Endothelial cell of umbilical vein (primary cell): ENCODE measurements at places on chromosomes 1 and 21. TPM values are rescaled to one million over a fixed set of nuclear protein-coding genes. Genes with fewer than 3 reads are reported as not detected.

DNA sequence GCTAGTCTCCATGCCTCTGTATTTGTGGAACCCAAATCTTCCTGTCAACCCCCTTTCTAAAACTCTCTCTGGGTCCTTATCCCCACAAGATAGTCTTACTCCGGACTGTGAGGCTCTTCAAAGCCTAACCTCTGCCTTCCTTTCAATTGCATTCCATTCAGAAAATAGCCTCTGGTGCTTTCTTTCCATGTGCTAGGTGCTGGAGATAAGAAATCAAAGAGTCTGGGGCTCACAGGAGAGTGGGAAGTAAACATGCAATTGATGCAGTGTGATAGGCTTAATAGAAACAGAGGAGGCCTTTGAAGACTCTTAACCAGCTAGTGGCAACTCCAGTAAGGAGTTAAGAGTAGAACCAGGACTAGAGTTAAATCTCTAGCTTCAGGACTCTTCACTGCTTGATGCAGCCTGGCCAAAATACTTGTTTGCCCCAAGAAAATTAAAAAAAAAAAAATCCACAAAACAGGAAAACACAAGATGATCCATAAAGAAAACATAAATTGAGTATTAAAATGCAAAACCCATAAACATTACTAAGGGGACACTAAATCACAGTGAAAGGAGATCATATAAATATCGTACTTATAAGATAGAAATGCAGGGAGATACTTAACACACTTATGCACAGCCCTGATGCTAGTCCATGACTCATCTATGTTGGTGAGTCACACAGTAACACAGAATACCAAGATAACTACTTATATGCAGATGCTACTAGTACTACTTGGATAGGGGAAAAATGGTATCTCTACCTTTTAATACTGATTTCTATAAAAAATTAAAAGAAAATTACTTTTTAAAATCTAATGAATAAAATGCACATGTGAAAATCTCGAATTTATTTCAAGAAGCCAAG lies 341.5 kb downstream of the KCNH1 start:
- no peak for DNase-seq

- peak; percentile 67 for DNase-seq
These were observed 112.2 kb downstream of the NR5A2 start for GRCh38 chr1:200139661-200140250.

GRCh38 chr1:3393024-3393986 lies 61.2 kb upstream of the ARHGEF16 start:
- DNase-seq, result no peak

DNA sequence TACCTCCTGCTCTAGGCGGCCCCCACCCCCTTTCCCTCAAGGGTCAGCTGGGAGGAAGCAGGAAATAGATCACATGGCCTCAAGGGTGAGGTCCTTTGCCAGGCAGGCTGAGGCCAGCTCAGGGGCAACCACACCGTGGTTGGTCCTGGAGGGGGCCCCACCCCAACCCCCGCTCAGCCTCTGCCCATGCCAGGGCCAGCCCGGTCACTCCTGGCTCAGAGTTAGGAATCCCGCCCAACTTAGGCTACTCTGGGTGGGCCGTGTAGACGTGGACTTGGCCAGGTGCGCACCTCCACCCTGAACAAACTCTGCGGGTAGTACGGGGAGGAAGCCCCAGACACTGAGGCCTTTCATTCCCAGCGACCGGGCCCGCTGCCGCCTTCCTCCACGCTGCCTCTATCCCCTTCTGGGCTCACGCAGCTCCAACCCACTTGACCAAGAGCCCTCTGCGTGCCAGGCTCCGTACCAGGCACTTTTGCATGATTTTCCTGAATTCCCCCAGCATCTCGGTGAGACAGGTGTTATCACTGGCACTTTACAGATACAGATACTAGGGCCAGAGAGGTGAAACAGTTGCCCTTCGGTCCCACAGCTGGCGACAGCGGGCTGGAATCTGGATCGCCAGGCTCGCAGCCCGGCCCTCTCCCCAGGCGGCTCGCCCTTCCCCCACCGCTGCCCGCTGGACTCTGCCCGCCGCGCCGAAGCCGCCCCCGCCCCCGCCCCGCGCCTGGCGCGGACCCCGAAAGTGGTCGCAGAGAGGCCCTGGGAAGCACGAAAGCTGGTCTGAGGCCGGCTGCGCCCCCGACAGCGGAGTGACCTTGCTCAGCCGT lies 769 bp downstream of the GALE start:
- DNase-seq, result peak; percentile 85

GRCh38 chr1:78649628-78650027 lies at the start of gene IFI44:
Gene IFI44, plus strand, starts transcription at chr1:78649831. Its CDS starts 365 bp downstream, at chr1:78650196.
- peak; percentile 93 for DNase-seq

- no peak for DNase-seq
These were observed 7.6 kb downstream of the PABPC4 start for GRCh38 chr1:39569034-39569433.

GRCh38 chr1:18470671-18471355 lies 9.9 kb upstream of the KLHDC7A start:
- DNase-seq, result no peak

DNA sequence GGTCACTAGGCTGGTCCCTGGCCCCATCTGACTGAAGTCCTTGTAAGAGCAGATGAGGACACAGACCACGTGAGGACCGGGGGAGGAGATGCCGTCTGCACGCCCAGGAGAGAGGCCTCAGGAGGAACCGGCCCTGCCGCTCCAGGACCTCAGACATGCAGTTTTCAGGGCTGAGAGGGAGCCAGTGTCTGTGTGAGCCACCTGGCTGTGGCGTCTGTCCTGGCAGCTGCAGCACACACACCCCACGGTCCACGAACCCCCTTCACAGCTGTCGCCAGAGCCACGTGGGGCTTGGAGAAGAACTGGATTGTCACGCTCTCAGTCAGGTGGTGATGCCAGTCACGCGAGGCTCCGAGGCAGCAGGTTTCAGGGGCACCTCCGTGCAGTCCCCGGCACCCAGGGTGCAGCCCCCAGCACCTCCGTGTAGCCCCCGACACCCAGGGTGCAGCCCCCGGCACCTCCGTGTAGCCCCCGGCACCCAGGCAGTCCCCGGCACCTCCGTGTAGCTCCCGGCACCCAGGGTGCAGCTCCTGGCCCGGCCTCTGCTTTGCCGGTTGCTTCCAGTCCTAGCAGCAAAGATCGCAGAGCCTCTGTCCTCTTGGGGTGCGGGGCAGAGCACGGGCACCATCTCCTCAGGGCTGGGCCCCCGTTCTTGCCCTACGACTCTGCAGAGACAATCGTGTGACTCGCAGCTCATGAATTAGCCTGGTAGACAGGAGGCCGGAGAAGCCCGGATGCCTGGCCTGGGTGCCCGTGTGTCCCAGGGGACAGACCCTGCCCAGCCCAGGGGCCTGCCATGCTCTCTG lies 19.0 kb upstream of the SUMO3 start:
- no peak for DNase-seq

DNA sequence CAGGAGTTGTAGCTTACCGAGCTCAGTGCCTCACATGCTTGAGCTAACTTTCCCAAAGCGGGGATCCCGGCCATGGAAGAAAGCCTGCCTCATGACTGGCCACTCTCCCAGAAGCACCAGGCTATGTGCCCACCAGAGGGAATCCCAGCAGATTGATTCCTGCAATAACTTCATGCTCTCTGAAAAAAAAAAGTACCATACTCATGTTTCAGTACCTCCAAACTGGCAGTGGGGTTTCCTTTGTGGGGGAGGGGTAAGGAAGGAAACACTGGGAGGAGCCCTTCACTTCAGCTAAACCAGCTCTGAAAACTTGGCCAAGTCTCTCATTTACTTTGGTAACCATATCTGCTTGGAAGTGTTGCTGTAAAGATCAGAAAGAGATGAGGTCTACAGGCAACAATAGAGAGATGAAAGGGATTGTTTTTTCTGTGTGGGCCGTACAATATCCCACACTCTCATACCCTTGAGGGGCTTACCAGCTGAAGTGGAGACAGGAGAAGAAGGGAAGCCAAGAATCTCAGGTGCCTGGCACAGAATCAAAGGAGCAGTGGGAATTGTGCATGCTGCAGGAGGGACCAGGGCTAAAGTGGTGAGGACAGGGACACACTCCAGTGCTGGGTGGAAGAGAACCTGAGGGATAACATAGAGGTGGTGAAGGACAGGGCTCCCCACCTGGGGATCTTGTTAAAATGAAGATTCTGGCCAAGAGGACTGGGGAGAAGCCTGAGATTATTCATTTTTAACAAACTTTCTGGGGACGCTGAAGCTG lies 42.4 kb upstream of the TACSTD2 start:
- DNase-seq, result peak; percentile 83

DNA sequence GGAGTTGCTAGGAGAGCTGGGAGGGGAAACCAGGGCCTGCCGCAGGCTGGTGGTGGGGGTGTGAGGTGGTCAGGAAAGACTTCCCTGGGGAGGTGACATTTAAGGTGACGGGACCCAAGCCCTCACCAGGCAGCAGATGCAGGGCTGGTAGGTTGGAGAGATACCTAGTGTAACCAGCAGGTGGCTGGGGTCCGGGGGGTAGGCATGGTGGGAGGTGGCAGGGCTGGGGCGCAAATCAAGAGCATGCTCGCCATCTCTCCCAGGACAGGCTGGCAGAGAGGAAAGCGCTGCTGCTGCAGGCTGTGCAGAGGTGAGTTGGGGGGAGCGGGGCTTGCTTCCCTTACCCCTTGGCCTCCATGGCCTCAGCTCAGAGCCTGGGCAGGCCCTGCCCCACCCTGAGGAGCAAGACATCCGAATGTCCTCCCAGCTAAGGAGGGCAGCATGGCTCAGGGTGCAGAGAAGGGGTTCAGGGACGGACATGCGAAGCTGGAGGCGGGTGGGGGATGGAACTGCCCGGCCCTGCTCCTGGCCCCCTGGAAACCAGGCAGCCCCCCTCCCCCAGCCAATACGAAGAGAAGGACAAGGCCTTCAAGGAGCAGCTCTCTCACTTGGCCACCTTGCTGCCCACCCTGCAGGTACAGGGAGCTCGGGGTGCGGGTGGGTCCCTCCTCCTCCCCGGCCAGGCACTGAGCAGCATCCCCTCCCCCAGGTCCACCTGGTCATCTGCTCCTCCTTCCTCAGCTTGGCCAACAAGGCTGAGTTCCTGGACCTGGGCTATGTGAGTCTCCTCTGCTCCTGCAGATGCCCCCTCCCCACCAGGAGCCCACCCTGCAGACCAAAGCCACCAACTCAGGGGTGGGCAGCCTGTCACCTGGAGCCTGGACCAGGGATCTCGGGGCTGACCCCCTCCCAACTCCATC lies 4.0 kb downstream of the RNF207 start:
- no peak for DNase-seq

DNA sequence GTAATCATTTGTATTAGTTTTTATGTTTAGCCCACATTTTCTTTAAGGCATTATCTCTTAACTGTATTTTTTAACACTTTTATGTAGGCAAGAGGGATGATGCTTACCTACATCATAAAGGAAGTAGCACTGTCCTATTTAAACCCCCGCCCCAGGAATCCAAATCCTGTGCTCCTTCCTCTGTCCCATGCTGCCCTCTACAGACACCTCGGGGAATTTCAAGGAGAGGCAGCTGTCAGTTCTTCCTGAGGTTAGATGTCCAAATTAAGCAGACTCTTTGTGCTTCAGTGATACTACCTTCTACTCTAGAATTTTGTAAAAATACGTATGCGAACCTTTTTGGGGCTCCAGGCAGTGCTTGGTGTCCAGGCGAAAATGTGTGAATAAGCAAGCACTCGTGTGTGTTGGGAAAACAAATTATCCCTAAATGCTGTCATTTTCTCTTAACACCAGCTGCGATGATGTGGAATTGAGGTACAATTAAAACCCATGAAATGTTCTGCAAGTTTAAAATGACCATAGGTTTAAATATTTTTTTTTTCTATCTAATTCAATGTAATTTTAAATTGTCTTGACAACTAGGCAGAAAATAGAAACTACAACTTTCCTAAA lies 19.2 kb downstream of the CRCT1 start:
- peak; percentile 36 for DNase-seq

- DNase-seq, result no peak
These were observed 83.7 kb downstream of the NRDC start for GRCh38 chr1:51794868-51795267.

GRCh38 chr1:115882913-115883902 lies 42.3 kb upstream of the NHLH2 start:
- no peak for DNase-seq

GRCh38 chr1:64923294-64923718 lies 43.0 kb downstream of the JAK1 start:
- no peak for DNase-seq

DNA sequence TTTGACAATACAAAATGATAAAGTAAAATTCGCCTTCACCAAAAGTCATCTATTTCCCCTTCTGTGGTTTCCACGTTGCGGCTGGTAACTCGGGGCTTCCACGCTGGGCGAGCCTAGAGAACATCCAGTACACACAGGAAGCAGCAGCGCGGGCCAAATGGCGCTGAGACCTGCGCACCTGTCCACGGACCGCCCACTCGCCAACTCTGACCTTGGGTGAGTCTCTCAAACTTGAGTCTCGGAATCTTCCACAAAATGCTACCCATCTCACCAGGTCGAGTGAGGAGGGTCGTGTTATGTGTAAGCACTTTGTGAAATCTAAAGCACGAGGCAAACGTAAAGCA lies 820 bp upstream of the TTF2 start:
- no peak for DNase-seq

DNA sequence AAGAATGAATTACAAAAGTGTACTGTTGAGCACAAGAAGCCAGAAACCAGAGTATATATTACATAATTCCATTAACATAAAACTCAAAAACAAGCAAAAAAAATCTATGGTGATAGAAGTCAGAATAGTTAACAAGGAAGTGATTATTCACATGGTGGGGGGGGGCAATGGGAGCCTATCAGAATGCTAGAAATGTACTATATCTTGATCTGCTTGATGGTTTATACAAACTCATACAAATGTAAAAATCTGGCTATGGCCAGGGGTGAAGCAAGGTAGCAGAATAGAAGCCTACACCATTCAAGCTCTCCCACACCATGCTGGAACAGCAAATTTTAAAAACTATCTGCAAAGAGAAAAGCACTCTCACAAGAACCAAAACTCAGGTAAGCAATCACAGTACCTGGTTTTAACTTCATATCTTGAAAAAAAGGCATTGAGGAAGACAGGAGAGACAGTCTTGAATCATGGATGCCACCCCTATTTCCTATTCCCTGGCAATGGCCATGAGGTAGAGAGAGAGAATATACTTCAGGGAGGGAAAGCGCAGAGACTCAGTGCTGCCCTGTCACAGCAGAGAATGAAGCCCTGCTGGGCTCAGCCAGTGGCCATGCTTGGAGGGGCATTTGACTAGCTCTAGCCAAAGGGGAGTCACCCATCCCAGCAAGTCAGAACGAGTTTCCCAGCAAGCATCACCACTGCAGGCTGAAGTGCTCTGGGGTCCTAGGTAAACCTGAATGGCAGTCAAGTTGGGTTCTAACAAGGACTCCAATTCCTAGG lies 73.8 kb downstream of the CDC42BPA start:
- DNase-seq, result no peak

- DNase-seq, result no peak
These were observed 229.8 kb upstream of the ADAMTS5 start for GRCh38 chr21:27196651-27197050.

Gene FAM151A
- polyA plus RNA-seq, result not detected in 2 replicates

Gene NCF2
- 0.03 TPM in 1 of 2 replicates, not detected in the other for polyA plus RNA-seq

Gene SERPINC1
- polyA plus RNA-seq, result 0.05 and 0.06 TPM in 2 replicates

Gene TMEM240
- polyA plus RNA-seq, result 5.3 and 7.6 TPM in 2 replicates

Gene FCER1G
- polyA plus RNA-seq, result 1.1 and 1.3 TPM in 2 replicates

Gene OLFM3
- not detected in 2 replicates for polyA plus RNA-seq

Gene CLDN19
- not detected in 2 replicates for polyA plus RNA-seq

Gene ALPL
- polyA plus RNA-seq, result 0.92 and 1.0 TPM in 2 replicates

Gene PLCH2
- 0.16 and 0.19 TPM in 2 replicates for polyA plus RNA-seq
